NCI-H2081 treated with DMSO at 0.1 percent for 48 hours (cell line): ENCODE measurements at places on chromosomes 4 and X.

- DNase-seq = no peak
These were observed 146.7 kb downstream of the COL25A1 start for GRCh38 chr4:109155682-109156283.

- no peak for DNase-seq
These were observed 18.5 kb upstream of the CXCL3 start for GRCh38 chr4:74056858-74057562.

DNA sequence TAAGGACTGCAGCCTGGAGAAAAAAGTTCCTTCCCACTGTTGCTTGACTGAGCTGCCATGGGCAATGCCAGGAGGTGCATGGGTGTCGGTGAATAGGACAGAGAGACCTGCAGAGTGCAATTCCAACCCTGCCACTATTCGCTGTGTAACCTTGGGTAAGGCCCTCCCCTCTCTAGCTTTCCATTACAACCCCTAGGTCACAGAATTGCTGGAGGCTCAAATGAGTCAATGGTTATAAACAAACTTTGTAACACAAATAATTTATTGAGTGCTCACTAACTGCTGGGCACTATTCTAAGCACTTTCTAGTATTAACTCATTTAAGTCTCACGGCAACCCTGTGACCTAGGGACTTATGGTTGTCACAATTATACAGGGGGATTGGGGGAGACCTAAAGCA is 37.8 kb downstream of the PJA1 start:
- DNase-seq = no peak

GRCh38 chrX:42477396-42477795 is 300.6 kb downstream of the PPP1R2C start:
- no peak for DNase-seq

DNA sequence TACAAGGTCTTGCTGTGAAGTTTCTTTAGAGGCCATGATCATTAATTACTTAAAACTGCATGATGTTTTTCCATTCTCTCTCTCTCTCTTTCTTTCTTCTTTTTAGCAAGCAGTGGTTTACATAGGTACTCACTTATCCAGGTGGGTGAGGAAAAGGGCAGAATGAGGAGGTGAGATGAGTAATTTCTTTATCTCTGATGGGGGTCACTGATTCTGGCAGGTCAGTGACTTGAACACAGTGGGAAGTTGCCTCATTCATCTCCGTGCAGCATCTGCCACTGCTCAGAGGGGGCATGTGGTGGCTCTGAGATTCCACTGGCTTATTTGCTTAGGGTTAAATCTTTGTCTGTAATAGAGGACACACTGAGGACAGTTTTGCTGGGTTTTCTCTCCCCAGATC is 62.6 kb downstream of the FAM114A1 start:
- no peak for DNase-seq

- no peak for DNase-seq
These were observed 77.5 kb downstream of the HTRA3 start for GRCh38 chr4:8346838-8347605.

- no peak for DNase-seq
These were observed 28.7 kb upstream of the BMP2K start for GRCh38 chr4:78747475-78747922.

- DNase-seq = no peak
These were observed 25.6 kb upstream of the MSMO1 start for GRCh38 chr4:165301833-165302232.

GRCh38 chrX:87805829-87806490 is 288.4 kb downstream of the KLHL4 start:
- no peak for DNase-seq

DNA sequence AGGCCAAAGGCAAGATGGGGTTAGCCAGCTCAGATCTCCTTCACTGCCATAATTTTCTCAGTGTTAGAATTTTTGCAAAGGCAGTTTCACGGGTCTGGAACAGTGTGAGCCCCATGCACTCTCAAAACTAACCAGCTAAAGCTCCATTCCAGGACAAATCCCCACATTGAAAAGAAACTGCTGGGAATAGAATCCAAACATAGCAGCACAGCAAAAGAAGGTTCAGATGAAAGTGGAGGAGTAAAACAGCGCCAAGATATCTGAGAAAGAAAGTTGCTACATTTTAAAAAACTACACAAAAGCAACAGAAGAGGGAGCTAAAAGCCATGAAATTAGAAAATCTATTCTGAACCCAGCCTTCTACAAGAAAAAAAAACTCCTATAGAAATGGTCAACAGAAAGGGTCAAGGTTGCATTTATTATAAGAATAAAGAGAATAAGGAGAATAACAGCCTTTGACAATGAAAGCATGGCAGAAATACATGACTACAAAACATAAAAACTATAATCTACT is 39.6 kb upstream of the SLC7A3 start:
- DNase-seq = no peak

DNA sequence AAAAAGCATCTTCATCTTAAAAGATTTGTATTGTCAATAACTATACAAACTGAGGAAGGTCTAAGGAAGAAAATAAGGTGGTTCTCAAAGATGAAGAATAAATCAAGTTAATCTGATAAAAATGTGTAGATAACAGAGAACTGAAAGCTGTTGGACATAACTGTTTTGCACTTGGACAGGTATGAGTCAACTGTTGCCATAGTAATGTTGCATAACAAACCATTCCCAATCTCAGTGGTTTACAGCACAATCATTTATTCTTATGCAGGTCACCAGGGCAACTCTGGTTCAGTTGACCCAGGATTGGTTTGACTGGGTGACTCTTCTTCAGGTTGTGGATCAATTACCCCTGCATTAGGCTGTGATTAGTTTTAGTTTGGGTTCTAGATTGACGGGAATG is 2197.7 kb downstream of the ARAP2 start:
- DNase-seq = no peak

DNA sequence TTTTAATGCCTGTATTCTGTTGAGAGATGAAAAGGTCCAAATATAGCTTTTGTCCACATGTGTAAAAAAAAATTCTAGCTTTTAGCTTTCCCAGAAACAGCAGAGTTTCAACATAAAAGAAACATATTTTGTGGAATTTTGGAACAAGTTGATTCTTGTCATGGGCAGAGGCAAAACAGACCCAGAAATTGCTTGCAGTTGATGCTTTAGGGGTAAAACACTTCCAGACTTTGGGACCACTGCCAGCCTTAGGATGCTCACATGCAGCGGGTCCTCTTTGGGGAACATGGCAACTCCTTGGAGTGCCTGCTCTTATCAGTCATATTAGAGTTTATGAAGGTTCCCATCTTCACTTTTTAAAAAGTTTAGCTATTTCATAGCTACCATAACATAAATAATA is 30.4 kb downstream of the DCLK2 start:
- DNase-seq = no peak

- no peak for DNase-seq
These were observed 1453.1 kb downstream of the ARAP2 start for GRCh38 chr4:34791209-34791608.

DNA sequence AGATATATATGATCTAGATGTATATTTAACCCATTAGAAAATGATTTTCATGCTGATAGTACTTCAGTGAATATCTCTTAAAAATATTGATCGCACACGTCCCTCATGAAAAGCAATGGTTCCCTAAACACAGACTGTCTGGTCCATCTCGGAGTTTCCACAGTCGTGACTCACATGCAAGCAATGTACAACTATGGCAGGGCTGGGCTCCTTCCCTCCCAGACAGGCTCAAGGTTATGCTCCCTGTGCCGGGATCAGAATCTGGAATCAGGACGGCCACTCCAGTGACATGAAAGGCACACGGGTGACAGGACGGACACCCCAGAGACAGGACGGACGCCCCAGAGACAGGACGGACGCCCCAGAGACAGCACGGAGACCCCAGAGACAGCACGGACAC is 40.2 kb upstream of the PPP2R3B start:
- DNase-seq = no peak

GRCh38 chr4:152983774-152984411 is 47.8 kb downstream of the FHDC1 start:
- DNase-seq = no peak

DNA sequence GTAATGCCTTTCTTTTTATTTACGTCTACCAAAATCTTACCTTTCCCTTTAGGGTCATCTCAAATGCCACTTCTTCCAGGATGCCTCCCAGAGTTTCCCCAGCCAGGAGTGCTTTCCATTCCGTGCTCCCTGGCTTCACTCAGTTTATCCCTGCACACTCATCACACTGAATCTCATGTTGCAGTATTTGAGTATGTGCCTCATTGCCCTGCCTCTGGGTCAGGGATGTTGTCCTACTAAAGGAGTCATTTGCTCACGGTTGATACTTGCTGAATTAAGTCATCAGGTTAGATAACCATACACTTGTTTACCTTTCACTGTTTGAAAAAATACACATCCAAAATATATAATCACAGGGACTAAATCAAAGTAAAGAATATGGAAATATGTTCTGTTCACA is 356.2 kb upstream of the GATB start:
- DNase-seq = no peak
